ENCODE measurements at places on chromosomes 4 and X.

DNA sequence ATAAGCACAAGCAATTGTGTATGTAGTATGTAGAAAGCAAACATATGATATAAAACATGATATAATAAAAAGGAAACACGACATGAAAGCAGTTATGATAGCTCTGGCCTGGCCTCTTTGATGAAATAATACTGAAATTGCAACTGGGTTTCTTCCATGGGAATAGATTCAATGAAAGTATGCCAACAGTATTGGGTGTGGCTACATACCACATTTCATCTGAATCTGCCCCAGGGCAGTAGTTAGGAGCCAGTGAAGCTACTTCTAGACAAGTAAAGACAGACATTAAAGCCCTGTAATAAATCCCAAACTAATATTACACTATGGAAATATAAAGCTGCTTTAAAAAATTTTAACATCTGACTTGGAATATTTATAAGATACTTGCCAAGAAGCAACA is 207.3 kb downstream of the FBXW7 start:
- peak; percentile 32 for DNase-seq

DNA sequence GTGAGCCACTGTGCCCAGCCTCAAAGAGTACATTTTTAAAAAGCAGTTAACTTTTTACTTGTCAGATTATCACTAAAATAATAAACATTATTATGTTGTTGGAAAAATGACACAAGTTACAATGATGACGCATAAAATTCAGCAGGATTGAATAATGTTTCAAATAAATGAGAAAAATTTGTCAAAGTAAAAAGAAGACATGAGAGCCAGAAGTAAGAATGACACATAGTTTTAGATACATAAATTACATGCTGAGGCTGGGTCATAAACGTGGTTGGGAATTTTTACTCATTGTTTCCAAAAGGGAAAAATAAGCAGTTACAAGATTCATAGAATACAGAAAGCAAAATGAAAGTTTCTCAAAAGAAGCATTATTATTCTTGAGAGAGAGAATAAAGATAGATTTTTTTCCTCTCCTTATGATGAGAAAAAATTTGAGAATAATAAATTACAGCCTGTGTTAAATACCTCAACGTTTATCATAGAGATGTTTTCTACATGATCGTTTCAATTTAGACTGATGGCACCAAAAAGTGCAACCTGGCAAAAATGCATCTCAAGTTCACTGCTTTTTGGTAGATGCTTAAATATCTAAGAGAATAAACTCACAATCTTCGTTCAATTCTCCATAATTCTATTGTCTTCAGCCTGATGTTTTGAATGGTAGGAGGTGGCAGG is 40.4 kb downstream of the GUCY1B1 start:
- peak; percentile 47 for DNase-seq

- DNase-seq: no peak
Observed at GRCh38 chrX:124117325-124117724, 155.8 kb downstream of the STAG2 start.

DNA sequence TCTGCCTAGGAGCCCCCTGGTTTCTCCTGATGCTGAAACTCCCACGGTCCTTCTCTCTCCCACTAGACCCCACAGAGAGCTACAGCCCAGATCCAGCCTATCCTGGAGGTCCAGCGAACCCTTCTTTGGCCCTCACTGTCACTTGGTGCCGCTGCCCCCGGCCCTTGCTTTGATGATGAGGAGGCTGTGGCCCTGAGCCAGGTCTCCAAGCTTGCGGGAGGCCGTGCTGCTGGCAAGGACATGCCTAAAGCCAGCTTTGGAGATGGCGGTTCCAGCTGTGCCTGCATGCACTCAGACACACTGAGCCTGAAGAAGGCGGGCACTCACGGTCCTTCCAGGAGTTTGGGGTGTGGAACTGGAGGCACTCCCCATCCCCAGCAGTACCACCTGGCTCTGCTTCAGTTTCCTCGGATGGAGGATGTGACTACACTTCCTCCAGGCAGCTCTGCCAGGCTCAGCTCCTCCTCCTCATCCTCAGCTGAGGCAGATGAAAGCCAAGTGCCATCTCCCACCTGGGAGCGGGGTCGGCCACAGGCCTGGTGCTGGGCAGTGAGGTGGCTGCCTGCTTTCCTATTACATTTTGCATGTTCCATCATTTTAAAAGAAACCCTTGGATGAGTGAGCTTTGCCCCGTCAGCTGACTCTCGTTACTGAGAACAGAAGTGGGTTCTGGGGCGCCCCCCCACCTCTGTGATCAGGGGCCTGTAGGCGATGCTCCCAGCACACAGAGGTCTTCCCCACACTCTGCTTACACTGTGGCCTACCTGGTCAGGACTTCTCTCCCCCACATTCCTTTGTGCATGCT is 9.0 kb downstream of the TNIP2 start:
- DNase-seq: no peak

DNA sequence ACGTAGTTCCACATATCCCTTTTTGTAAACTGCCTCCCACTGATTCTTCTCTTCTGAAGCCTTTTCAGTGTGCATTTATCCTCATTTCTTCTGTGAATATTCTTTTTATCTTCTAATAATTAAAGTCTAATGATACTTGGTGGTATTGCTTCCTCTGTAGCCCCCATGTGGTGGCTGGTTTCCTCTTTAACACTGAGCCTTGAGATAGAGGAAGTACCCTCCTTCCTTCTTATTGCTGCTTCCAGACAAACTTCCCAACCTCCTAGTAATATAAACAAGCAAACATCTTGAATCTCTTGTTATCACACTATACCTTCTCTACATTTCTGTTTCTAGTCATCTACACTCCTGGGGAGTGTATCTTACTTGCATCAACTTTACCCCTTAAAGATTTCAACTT is 310.5 kb upstream of the GIMD1 start:
- no peak for DNase-seq

- no peak for DNase-seq
Observed at GRCh38 chr4:150178161-150178560, 99.9 kb downstream of the DCLK2 start.

DNA sequence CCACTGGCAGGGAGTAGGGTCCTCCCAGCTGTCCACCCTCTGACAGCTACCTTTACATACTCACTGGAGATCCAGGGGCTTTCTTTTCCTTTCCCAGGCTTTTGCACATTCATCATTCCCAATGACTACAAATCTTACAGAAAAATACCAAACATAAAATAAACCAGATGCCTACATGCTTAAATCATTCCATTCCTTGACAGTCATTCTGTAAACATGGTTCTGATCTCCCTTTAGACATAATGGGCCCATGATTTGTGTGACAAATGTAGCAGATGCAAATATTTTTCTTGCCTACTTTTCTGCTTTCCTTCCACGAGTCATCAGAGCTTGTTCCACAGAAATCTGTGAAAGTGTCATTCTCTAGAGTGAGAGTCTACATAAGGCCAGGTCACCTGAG is 207.0 kb downstream of the IDS start:
- no peak for DNase-seq

- no peak for DNase-seq
Observed at GRCh38 chr4:183658362-183659028, 490 bp downstream of the RWDD4 start.

DNA sequence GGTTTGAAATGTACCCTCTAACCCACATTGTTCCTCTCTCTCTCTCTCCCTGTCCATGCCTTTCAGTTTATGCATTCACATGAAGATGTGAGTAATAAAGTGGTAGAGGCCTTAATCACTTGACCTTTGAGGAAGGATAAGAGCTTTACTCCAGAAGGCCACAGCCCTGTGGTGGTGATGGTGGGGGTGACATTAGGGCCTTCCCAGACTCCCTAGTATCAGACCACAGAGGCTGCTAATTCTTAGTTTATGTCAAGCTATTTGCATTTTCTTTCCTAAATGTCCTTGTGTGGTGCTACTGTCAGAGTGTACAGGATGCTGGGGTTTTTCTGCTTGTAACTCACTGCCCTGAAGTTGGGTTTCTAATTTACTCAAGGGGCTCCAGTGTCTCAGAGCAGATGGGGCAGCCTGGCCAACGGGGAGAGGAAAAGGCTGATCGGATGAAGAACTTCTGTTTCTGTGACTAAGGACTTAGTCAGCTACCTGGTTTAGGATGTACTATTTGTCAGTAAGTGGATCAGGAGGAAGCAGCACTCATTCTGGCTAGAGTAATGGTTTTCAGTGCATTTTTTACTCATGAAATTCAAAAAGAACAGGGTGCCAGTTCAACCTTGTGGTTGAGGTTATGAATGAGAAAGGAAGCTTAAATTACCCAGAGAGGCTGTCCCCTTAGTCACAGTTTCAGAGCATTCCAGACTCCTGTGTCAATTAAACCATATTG is 509.6 kb upstream of the DIPK2B start:
- DNase-seq: peak; percentile 99

GRCh38 chr4:144411700-144412099 is 234.3 kb upstream of the HHIP start:
- no peak for DNase-seq

- DNase-seq: no peak
Observed at GRCh38 chrX:97629597-97629985, 745.9 kb downstream of the RPA4 start.

DNA sequence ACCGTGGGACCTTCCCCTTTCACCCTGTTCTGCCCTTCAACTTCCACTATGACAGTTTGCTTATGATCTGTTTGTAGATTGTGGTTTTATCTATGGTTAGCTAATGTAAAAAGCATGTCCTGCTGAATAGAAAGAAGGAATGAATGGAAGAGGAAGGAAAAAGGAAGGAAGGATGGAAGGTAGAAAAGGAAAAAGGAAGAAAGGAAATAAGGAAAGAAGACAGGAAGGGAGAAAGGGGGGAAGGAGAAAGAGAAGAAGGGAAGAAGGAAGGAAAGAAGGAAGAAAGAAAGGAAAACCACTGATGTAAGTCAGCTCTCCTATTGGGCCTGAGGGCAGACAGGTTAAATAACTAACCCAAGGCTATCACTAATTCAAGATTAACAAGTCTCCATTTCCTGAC is 319.1 kb upstream of the KLF3 start:
- DNase-seq: peak; percentile 59

DNA sequence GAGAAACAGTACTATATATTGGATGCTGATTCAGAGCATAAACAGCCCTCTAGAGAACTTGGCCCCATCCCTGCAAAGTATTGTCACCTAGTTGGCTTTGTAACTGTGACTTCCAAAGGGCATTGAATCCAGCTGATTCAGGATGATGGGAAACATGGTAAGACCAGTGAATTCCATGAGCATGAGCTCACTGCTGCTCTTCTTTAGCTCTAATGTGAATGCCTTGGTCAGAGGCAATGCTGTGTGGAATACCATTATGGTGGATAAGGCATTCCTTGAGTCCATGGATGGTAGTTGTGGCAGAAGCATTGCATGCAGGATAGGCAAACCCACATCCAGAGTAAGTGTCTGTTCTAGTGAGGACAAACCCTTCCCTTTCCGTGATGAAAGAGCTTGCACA is 365.6 kb upstream of the EDA2R start:
- DNase-seq: no peak

DNA sequence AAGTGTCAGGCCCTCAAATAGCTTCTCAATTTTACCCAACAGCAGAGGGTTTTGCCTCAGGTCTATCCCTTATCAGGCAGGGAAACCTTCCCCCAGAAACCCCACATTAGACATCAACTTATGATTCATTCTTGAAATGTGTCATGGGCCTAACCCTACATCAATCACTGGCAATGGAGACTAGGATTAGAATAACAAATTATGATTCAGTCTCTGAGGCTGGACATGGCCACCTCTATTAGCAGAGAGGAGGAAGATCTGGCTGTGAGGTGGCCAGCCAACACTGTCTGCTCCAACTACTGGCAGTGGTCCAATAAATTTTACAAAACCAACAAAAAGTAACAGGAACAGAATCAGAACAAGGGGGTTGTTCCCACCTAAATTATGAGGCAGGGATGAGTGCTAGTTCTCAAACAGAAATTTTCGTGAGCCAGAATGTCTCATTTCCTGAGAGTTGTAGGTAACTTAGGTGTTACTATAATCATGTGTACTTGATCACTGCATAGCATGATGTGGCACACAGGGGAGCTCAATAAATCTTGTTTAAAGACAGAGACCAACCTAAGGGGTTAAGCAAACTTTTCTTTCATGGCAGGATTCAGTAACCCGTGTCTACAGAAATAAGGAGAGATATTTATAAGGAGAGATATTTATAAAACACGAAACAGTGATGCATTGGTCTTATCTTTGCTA is 126.8 kb downstream of the NFKB1 start:
- peak; percentile 15 for DNase-seq

DNA sequence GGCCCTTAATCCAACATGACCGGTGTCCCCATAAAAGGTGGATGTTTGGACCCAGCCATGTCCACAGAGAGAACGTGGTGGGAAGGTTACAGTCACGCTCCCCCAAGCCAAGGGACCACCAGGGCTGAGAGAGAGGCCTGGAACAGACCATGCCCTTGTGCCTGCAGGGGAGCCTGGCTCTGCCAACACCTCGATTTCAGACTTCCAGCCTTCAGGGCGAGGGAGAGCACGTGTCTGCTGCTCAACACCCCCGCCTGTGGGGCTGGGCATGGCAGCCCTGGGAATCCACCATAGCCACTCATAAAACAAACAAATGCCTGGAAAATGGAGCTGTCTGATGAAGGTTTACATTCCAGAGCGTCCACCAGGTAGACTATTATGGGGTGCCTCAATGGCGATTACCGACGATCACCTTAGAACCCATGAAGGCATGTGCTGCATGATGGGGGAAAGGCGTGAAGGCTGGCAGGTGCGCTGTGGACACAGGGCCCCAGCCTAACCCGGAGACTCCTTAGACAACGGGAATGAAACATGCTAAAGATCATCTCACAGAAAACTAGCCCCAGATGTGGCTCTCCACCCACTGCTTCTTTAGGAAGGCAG is 42.3 kb upstream of the HMX1 start:
- no peak for DNase-seq

DNA sequence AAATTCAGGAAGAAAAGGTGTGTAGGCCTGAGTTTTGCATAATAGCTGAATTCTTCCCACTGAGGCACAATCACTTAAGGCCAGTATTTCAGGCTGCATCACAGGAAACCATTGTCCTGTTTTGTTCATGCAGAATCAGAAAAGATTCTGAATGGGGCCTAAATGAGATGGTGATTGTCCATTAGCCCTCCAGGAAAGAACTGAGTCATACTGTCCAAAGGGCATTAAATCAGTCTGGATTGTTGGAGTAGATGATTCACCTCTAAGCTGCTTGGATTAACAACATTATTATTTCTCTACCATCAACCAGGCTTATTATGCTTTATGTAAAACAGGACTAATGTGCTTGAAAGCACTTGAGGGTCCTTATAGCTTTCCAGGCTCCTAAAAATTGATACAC is 36.2 kb downstream of the CT47B1 start:
- DNase-seq: no peak

DNA sequence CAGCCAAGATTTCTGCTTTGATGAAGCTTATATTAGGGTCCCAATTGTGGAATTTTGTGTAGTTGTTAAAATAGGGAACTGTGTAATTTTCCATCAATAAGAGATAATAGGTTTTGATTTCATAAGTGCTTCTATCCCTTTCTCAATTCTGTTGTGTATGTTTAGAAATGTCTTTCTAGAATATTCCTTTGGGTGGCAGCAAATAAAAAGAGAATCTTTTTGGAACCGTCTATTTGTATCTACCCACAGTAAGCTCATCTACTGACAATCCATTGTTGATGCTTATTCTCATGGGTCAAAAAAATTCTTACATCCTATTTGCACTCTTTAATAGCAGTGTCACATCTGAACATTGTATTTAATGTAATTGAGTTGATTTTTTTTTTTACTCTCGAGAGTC is 61.7 kb downstream of the TMA16 start:
- peak; percentile 37 for DNase-seq
